SHP77 (cell line): ENCODE measurements at places on chromosomes 4 and X.
A peak's percentile ranks its signal among the peaks of the same experiment; 100 is the strongest.

GRCh38 chrX:12325171-12325570 lies 186.9 kb downstream of the FRMPD4 start:
- no peak for DNase-seq

DNA sequence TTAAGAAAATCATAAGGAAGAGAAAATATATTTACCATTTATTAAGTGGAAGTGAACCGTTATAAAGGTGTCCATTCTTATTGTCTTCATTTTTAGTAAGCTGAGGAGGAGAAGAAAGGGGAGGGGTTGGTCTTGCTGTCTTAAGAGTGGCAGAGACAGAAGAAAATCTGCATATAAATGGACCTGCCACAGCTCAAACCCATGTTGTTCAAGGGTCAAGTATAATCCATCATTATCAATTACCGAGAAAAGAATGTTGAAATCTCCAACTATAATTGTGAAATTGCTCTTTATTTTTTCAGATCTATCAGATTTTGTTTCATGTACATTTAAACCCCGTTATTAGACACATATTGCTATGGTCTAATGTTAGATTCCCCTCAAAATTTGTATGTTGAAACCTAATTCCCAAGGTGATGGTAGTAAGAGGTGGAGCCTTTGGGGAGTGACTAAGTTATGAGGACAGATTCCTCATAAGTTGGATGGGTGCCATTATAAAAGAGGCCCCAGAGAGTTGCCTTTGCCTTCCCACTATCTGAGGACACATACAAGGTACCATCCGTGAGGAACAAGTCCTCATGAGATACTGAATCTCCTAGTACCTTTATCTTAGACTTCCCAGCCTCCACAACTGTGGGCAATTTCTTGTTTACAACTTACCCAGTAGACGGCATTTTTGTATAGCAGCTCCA lies 58.5 kb upstream of the SMAD1 start:
- no peak for DNase-seq

GRCh38 chrX:18448416-18448815 lies 23.0 kb downstream of the CDKL5 start:
- DNase-seq, result no peak

GRCh38 chr4:147312376-147313046 lies 168.4 kb upstream of the EDNRA start:
- no peak for DNase-seq

GRCh38 chrX:16727637-16728036 lies 8.2 kb downstream of the SYAP1 start:
- no peak for DNase-seq

GRCh38 chr4:112377594-112378242 lies 80.5 kb downstream of the ALPK1 start:
- DNase-seq, result no peak

DNA sequence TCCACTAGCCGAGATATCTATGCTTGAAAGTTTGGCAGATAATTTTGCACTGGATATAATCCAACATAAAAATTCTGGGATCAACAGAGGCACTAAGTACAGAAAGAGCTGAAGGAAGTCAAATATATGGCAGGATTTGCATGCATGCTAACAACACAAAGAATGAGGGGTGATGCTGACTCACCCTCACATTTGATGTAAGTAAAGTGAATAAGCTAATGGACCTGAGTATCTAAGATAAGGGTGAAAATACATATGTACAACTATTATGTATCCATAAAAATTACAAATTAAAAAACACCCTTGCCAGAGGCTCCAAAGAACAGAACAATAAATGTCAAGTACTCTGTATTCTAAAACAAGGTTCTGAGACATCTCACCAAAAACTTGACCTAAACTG lies 63.8 kb upstream of the PRDX4 start:
- DNase-seq, result no peak

- peak; percentile 68 for DNase-seq
Measured at GRCh38 chr4:186688150-186688943, 35.3 kb downstream of the FAT1 start.
